ENCODE measurements at places on chromosomes 16 and 17.

- DNase-seq, result no peak
These were observed 94.7 kb upstream of the SDK2 start for GRCh38 chr17:73738751-73739575.

DNA sequence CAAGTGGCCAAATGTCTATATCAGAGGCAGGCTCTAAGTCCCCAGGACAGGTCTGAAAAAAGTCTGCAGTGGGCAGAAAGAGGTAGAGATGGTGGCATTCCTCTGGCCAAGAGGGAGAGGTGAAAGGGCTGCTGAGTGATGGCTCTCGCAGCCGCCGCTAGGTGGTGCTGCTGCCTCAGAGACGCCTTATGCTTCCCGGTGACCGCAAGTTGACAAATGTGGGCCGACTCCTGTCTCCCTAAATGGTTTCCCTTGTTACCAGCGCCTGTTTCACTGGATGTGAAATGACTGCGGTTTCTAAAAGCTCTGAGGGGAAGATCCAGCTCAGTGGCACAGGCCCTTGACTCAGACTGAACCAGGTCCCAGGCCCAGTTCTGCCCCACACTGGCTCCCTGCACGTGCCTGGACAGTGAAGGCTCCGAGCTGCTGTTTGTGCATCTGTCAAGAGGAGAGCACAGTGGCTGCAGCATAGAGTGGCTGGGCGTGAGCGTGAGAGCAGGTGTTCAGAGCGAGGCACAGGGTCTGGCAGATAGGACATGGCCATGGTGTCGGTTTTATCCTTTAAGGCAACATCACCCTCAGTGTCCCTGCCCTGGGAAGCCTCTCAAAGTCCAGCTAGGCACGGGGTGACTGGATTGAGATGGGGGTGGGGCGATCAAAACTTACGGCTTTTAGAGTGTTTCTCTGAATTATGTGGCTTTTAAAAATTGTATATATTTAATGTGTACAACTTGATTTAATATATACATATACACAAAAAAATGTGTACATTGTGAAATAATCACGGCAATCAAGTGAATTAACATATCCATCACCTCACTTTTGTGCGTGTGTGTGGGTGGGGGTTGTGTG is 19.9 kb downstream of the CLEC16A start:
- no peak for DNase-seq

GRCh38 chr16:47592232-47592631 is 131.1 kb downstream of the PHKB start:
- no peak for DNase-seq

GRCh38 chr17:18037486-18037885 is 1.5 kb downstream of the ATPAF2 start:
- DNase-seq, result no peak

DNA sequence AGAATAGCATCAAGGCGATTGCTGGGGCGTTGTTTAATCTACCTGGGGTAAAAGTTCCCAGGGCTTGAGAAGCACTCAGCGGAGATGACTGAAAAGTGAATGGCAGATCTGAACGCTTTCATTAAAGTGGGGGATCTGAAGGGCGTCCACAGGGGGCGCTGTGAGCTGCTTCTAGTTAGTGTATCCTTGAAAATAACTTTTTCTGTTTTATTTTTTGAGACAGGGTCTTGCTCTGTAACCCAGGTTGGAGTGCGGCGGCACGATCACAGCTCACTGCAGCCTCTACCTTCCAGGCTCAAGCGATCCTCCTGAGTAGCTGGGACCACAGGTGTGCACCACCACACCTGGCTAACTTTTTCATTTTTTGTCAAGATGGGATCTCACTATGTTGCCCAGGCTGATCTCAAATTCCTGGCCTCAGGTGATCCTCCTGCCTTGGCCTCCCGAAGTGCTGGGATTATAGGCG is 360.4 kb downstream of the SEC14L1 start:
- DNase-seq, result no peak

GRCh38 chr16:82011199-82011641 is at the start of gene SDR42E1:
TSS of gene SDR42E1 (minus strand) at chr16:82011470. CDS start at chr16:82000858, 10,612 bp downstream.
- DNase-seq, result no peak

Data from iPS DF 19.7 (cell line).